Coronary artery (tissue), 2 donors: ENCODE measurements at places on chromosomes 16 and 17.

- peak; percentile 90 for DNase-seq
These were observed 14.0 kb upstream of the SPHK1 start for GRCh38 chr17:76370261-76370993.

DNA sequence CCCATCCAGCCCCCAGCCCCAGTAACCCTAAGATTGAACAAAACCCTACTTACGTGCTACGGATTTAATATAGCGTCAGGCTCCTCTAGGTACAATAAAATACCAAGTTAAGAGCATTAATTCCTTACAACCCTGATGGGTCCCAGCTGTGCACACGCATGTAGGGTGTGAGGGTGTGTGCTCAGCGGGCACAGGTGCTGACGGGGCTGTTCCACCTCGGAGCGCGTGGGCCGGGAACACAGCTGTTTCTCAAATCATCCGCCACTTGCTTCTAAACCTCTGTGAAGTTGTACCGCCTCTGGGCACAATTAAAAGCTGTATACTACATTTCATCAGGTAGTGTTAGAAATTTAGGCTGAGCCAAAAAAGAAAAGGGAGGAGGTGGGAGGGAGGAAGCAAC is 478.6 kb downstream of the MAF start:
- DNase-seq, result no peak

GRCh38 chr16:51019617-51020016 is 131.5 kb downstream of the SALL1 start:
- DNase-seq, result no peak

DNA sequence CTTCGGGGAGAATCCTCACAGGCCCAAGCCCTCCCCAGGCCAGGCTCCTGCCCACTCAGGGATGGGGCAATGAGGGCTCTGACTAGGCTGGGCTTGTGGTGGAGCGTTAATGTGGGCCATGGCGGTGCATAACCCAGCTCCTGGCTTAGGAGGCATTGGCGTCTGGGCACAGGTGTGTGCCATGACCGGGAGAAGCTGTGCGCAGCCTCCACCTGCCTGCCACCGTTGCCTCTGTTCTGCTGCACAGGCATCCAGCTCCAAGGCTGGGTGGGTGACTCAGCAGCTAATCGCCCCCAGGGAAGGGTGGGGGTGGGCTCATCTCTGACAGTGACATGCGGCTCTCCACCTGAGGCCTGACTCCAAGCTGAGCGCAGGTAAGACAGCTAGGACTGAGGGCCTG is 3.5 kb upstream of the ARHGAP27 start:
- DNase-seq, result no peak

DNA sequence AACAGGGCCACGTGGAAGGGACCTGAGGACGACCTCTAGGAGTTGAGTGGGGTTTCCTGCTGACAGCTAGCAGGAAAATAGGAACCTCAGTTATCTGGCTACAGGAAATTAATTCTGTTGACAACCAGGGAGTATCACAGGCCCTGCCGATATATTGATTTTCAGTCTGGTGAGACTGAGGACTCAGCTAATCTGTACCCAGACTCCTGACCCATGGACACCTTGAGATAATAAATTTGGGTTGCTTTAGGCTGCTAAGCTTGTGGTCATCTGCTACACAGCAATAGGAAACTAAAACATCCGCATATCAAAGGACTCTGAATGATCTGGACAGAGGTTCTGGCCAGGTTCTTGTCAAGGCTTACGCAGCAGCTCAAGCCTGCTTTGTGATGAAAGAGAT is 80.8 kb upstream of the CNEP1R1 start:
- DNase-seq, result no peak

GRCh38 chr16:83623892-83624291 is 183.9 kb upstream of the HSBP1 start:
- DNase-seq, result no peak

GRCh38 chr17:45722161-45722560 is 62.0 kb upstream of the CRHR1 start:
- no peak for DNase-seq

DNA sequence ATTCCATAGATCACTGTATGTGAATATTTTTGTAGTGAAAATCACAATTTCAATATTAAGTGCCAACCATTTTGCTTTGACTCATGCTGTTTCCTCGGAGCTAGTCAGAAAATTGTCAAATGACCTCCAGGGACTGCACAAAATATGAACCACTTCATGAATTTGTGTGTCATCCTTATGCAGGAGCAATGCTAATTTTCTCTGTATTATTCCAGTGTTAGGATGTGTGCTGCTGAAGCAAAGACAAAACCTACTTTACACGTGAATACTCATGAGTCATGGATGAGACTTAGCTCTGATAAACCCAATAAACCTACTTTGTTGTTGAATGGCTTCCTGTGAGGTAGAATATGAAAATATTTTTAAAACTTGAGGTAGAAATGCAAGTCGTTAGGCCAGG is 65.2 kb downstream of the SHCBP1 start:
- no peak for DNase-seq

- no peak for DNase-seq
These were observed 2.9 kb downstream of the ABCC1 start for GRCh38 chr16:15952265-15952711.

- DNase-seq, result no peak
These were observed 6.1 kb downstream of the NOG start for GRCh38 chr17:56599566-56599965.

GRCh38 chr16:67399218-67399733 is 6.0 kb upstream of the TPPP3 start:
- DNase-seq, result no peak

GRCh38 chr16:53067675-53068074 is 12.9 kb downstream of the CHD9 start:
- DNase-seq, result no peak

DNA sequence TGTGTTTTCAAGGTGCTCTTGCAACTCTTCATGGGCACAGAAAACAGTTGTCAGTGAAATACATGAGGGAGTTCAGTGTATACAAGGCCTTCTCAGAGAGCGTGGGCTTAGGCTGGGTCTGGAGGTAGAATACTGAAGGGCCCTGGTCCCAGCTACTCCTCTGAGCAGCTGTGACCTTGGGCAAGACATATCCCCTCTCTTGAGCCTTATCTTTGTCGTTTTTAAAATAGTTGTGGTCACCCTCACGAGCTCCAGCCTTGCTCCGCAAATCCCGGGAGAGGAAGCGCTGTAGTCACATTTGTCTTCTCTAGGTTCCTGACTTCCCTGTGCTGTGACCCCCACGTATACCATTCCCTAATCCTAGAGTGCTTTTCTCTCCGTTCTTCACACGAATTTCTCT is 3.6 kb downstream of the ZNRF1 start:
- no peak for DNase-seq

GRCh38 chr16:67386861-67387455 is 6.3 kb downstream of the TPPP3 start:
- no peak for DNase-seq

DNA sequence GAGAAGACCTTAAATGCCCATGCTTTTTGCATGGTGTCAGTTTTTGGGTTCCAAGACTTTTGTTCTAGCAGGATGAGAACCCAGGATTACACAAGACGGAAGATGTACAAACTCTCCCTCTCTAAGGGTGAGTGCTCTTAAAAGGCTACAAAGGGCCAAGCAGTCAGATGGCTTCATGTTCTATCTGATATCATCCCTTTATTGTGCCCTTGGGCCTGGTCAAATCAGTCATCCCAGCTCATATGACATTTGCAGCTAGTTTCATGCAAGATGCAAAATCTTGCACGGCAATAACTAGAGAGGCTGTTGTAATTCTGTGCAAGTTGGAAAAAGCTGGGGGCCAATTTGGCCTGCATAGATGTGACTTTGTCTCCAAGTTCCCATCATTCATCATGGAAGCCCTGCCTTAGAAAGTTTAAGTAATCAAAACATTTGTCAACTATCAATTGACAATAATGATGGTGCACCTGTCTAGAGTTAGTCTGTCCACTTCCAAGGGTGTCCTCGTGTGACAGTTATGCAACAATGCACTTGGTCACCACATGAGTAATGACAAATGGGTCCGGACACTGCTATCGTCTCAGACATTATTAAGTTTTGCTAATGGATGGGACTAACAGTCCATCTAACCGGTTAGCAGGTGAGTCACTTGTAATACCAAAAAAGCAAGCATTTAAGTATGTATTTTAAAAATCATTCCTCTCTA is 58.6 kb upstream of the ZFHX3 start:
- no peak for DNase-seq

DNA sequence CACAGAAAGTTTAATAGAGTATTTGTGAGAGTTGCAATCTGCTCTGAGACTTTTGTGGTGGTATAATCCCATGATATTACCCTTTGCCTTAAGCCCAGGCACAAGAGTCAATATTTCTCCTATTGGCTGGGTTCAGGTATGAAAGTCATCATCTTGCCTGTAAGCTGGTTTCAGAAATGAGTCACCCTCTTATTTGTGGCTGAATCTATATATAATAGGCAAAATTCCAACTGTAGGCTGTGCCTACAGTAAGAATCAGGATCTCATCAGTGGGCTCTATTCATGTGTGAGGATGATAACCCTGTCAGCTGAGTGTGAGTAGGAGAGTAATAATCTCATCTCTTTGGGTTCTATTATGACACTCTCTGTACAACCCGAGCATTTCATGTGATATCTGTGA is 2103.1 kb downstream of the TP53TG3F start:
- DNase-seq, result no peak

DNA sequence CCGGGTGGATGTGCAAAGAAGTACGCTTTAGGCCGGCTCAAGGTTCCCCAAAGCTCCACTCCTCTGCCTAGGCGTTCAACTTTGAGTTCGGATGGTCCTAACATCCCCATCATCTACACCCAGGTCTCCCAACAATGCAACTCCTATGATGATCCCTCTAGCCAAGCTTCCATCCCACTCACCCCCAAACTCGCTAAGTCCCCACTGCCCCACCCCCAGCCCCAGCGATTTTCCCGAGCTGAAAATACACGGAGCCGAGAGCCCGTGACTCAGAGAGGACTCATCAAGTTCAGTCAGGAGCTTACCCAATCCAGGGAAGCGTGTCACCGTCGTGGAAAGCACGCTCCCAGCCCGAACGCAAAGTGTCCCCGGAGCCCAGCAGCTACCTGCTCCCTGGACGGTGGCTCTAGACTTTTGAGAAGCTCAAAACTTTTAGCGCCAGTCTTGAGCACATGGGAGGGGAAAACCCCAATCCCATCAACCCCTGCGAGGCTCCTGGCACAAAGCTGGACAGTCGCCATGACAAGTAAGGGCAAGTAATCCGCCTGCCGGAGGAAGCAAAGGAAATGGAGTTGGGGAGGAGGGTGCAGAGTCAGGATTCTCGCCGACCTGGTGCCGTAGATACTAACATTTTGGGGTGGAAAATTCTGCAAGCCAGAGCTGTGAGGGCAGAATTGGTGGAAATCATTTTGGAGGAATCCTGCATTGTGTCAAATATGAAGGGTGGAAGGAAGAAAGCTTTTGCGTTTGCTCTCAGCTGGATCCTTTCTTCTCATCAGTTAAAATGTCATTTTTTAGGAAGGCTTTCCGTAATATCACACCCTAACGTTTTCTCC is at the start of gene TP53:
TP53 (minus strand) TSS at position 419 of the 836 bp plus-strand sequence. CDS start 10,896 bp downstream, outside the sequence.
- DNase-seq, result peak; percentile 89

DNA sequence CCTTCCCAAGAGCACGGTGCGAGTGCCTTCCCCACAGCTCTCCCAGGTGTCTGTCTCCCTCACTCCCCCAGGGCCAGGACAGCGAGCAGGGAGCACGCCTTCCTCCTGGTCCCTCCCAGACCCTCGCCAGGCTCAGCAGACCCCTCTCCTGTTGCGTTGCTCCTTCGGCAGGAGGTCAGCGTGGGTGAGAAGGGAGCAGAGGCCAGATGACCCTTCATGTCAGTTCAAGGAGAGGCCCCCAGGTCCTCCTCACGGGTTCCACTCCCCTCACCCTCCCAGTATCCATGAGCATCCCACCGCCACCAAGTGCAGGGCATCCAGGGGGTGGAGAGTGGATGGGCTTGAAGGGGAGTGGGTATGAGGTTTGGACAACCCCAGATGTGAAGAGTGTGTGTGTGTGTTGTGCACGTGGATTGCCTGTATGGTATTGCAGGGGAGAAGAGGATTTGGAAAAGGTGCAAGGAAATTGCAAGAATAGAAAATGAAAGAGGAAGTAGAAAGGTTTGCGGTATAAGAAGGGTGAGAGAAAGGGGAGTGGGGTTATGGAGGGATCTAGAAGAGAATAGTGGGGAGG is 17.7 kb downstream of the SGCA start:
- no peak for DNase-seq

- peak; percentile 54 for DNase-seq
These were observed 324.1 kb upstream of the CDH5 start for GRCh38 chr16:66042341-66042740.

- no peak for DNase-seq
These were observed 33.2 kb upstream of the TAC4 start for GRCh38 chr17:49881054-49881402.

GRCh38 chr17:64095144-64095882 is 34.6 kb downstream of the ERN1 start:
- DNase-seq, result no peak
